ENCODE measurements at places on chromosomes 4 and X.

DNA sequence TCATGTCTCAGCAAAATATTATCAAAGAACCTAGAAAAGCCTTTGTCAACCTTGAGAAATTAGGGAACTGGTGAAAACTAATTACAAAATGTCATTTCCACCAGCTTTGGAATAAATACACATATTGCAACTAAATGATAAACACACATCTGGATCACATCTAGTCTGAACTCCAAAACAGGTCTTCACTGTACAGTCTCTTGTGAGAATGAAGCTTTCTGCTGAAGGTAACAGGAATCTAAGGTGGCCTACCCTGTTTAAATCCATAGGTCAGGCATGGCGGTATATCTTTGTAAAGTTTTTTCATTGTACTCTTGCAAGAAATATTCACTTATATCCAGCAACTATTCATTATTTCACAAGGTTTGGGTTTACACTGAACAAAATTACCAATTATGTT is 1.7 kb downstream of the SH3D19 start:
- DNase-seq = no peak

GRCh38 chr4:154073107-154073822 is 284.4 kb upstream of the SFRP2 start:
- no peak for DNase-seq

DNA sequence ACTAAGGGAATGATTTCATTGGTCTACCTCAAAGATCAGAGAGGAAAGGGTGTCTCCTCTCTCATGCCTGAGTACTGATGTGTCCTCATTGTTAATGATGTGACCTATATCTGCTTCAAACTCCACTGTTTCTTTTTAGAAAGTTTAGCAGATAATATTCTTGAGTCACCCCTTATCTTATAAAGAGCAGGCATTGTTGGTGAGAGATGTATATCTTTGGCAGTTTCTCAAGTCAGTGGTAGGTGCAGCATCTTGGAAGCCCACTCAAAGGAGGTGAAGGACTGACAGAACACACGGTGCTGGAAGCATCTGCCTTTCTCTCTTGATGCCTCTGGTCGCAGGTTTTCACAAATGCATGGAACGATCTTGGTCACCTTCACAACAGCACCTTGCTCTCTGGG is 71.2 kb downstream of the ZNF518B start:
- no peak for DNase-seq

GRCh38 chr4:51909236-51909703 is 66.3 kb downstream of the DCUN1D4 start:
- no peak for DNase-seq

GRCh38 chr4:115972967-115973366 is 859.5 kb upstream of the NDST4 start:
- no peak for DNase-seq

DNA sequence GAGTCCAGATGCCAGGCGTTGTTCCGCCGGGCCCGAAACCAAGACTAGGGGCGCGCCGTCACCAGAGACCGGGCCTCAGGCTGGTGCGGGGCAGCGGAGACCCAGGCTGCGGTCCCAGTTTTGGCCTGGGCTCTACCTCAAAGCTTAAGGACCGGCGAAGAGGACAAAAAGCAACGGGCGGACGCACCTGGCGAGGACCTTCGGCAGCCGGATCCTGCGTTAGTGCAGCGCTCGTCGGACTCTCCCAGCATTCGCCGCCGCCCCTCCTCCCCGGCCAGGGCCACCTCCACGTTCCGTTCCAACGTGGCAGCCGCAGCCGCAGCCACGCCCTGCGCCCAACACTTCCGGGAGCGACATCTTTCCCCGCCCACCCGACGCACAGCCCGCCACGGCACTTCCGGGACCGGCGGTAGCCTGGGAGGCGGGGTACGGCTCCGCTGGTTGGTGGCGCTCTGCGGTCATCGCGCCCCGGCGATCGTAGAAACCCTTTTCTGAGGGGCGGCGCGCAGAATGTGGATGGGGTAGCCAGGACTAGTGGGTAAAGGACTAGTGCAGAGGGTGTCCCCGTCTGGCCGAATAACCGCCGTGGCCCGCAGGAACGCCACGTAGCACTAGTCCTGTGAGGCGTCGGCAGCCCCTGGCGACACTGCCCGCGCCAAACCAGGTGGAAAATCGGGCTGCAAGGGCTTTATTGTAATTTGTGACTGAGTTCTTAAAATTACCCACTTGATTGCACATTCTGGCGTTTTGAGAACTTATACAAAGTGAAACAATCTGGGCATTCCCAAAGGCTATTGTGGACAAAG is at the start of gene SEC31A:
Gene SEC31A (minus strand): TSS at position 253 of the 806 bp plus-strand sequence. CDS start 9,217 bp downstream, outside the sequence.
- peak; percentile 95 for DNase-seq

GRCh38 chr4:8862800-8863685 is 8.6 kb downstream of the HMX1 start:
- no peak for DNase-seq

Measured in central memory CD4-positive, alpha-beta T cell (primary cell).